ENCODE measurements at places on chromosomes 12 and 14.
A peak's percentile ranks its signal among the peaks of the same experiment; 100 is the strongest.

DNA sequence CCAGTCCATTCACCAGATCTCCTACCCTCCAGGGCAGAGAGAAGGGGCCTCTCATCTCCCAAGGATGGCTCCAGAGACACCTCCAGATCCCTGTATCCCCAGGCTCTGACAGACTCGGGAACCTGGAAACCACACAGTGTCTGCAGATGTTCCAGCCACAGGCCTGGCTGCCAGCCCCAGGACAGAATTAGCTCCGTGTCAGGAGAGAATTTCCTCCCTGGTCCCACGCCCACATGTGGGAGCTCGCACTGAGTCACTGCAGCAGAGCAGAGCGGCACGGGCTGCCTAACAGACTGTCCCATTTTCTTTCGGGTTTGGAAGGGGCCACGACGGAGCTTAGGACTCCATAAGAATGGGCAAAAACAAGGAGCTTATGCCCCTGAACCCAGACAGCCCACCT lies 33.6 kb downstream of the CMKLR1 start:
- DNase-seq = peak; percentile 12

DNA sequence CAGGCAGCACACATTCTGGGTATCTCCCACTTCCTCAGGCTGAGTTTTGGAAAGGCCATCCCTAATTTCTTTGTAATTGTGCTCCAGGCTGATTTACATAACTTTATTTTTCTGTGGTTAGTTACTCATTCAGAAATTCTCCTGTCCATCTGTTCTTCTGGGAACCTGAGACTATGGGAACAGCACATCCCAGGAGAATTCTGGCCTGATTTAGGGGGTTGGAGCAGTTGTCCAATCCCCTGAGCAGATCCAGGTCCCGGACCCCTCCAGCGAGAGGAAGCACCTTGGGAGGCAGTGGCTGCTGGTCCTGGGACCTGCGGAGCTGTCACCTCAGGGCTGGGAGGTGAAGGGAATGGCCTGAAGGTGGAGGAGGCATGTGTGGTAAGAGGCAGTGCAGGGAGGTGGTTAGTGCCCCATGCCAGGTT lies 40.4 kb downstream of the TSPAN9 start:
- no peak for DNase-seq

- no peak for DNase-seq
These were observed 2.2 kb upstream of the KLRG1 start for GRCh38 chr12:8987163-8987562.

DNA sequence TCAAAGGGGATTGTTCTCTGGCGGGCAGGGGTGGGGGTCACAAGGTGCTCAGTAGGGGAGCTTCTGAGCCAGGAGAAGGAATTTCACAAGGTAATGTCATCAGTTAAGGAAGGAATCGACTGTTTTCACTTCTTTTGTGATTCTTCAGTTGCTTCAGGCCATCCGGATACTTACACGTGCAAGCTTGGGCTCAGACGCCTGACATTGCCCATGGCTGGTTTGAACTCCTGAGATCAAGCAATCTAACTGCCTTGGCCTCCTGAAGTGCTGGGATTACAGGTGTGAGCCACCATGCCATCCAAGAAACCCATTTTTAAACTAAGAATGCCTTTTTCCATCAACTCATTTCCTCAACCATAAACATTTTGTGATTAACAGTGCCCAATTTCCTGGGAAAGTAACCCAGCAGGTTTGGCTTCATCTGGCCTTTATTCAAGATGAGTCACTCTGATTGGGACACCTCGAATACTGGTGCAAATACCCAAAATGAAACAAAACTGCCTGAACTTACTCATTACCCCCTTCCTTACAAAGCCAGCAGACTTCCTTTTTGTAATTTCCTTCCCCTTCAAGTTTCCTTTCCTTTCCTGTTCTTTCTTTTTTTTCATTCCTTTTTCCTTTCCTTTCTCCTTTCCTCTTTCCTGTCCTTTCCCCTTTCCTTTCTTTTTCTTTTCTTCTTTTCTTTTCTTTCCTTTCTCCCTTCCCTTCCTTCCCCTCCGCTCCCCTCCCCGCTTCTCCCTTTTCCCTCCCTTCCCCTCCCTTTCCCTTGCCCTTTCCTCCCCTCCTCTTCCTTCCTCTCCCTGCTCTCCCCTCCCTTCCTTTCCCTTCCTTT lies 10.2 kb upstream of the RNASE10 start:
- DNase-seq = no peak

- DNase-seq = peak; percentile 10
These were observed 6.9 kb downstream of the PABPN1 start for GRCh38 chr14:23327947-23328744.

GRCh38 chr12:68981516-68981915 lies 48.5 kb upstream of the CPM start:
- DNase-seq = no peak

- no peak for DNase-seq
These were observed 20.7 kb downstream of the PELI2 start for GRCh38 chr14:56138928-56139327.
